ENCODE measurements at places on chromosomes 5 and 9. TPM values are rescaled to one million over a fixed set of nuclear protein-coding genes. Genes with fewer than 3 reads are reported as not detected.

ZNF883 gene
- total RNA-seq: 1.1 TPM

DNA sequence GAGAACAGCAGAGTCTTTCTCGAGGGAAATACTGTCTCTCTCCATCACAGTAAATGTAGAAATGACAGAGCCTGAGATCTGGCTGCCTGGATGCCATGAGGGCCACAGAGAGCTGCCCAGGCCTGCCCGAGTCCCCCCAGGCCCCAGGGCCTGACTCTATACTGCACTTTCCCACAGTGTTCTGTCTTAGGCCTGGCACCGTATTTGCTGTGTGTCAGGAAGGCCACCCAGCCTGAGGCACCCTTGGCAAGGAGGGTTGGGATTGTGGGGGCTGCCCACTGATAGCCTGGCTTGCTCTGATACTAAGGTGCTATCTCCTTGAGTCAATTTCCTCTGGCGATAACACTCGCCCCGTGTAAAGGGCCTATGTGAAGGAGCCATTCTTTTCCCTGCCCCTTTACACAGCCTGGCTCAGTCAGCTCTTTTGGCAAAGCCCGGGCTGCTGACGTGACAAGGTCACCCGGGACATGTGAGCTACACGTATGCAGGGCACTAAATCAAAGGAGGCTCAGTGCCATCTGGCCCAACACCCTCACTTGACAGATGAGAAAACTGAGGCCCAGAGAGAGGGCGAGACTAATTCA, 630.1 kb upstream of the KLF4 start:
- DNase-seq: no peak

MSMP gene
- total RNA-seq: not detected

- DNase-seq: no peak
These were observed 101.0 kb downstream of the TMEM232 start for GRCh38 chr5:110625376-110625999.

GRCh38 chr5:66843065-66843464, 246.9 kb downstream of the MAST4 start:
- no peak for DNase-seq

GRCh38 chr5:122392824-122393223, 80.8 kb downstream of the SNCAIP start:
- no peak for DNase-seq

DNA sequence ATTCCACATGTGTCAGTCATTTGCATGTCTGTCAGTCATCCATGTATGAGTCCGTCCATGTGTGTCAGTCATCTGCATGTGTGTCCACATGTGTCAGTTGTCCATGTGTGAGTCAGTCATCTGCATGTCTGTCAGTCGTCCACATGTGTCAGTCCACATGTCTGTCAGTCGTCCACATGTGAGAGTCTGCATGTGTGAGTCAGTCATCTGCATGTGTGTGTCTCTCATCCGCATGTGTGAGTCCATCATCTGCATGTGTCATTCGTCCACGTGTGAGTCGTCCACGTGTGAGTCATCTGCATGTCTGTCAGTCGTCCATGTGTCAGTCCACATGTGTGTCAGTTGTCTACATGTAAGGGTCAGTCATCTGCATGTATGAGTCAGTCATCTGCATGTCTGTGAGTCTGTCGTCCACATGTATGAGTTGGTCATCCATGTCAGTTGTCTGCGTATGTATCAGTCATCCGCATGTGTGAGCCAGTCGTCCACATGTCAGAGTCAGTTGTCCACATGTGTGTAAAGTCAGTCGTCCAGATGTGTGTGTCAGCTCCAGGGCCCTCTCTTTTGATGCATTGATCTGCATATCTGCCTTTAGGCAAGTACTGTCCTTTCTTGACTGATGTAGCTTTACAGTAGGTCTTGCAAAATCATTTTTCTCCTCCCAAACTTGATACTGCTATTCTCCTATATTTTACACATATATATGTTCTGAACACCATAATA, 72.5 kb upstream of the CACNA1B start:
- DNase-seq: no peak

CATSPER3 gene
- 1.3 TPM for total RNA-seq
